ENCODE measurements at places on chromosomes 11 and 22.

- DNase-seq, result no peak
Observed at GRCh38 chr11:36350137-36350513, 54.0 kb downstream of the PRR5L start.

DNA sequence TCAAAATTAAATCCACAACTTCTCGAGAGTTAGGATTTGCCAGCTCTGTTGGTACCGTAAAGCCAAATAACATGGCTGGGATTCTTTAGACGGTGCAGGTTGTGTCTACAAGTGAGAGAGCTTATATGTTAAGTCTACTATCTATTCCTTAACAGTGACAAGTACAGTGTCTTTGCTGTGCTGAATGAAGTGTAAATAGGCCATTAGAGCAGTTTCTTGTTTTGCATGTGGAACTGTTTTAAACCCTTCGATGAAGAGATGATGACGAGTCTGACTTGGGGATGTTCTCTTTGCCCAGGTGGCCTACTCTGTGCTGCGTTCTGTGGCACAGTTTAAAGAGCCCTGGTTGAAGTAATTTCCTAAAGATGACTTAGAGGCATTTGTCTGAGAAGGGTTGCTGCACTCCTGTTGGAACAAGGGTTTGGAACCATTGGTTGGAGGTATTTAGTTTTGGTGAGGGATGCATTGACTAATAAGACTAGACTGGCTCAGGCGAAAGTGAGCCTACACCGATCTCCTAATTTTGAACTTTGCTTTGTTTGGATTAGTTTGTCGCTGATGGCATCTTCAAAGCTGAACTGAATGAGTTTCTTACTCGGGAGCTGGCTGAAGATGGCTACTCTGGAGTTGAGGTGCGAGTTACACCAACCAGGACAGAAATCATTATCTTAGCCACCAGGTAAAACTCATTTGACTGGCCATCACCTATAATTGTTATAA, 988 bp downstream of the RPS3 start:
- DNase-seq, result no peak

GRCh38 chr11:124745835-124746620, 6.0 kb downstream of the VSIG2 start:
- no peak for DNase-seq

DNA sequence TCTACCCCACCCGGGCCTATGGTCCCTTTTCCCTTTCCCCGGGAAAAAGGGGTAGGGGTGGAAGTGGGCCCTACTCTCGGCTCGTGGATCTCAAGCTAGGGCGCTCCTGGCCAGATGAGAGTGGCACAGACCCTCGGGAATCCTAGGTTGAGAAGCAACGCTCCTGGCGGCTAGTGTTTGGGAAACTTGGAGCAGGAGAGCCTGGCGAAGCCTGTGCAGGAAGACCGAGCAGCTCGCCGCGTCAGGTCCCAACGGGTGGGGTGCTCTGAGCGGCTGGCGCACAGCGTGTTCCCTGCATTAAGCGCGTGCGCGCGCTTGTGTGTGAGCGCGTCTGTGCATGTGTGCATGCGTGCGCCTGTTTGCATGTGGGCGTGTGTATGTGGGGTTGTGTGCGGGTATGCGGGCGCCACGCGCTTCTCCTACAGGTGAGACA, 7.1 kb upstream of the FLI1 start:
- peak; percentile 55 for DNase-seq

- DNase-seq, result peak; percentile 56
Observed at GRCh38 chr11:69131644-69132300, 24.0 kb upstream of the SMIM38 start.

GRCh38 chr11:48081151-48082010, 101.0 kb downstream of the PTPRJ start:
- DNase-seq, result no peak

- DNase-seq, result no peak
Observed at GRCh38 chr11:7486781-7487140, 1.5 kb downstream of the OLFML1 start.

DNA sequence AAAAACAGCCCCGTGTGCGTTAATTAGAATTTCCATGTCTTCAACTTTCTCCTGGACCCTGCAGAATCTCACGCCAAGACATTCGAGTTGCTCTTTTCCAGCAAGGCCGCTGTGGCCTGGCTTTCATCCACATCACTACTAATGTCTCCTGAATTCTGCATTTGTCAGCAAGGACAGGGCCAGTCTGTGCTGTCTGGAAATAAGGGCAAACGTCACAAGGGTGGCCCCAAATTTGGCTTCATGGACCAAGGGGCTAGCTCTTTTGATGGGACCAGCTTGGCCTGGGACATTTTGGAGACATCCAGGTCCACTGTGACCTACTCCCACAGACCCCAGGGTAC, 33.4 kb downstream of the KCNQ1OT1 start:
- no peak for DNase-seq

- DNase-seq, result no peak
Observed at GRCh38 chr11:122864386-122865115, 18.0 kb upstream of the JHY start.

GRCh38 chr11:130000552-130001176, 2.0 kb downstream of the PRDM10 start:
- no peak for DNase-seq

Data from endothelial cell (in vitro differentiated cells).